Kidney glomerular epithelial cell (primary cell): ENCODE measurements at places on chromosomes 1 and 21.

DNA sequence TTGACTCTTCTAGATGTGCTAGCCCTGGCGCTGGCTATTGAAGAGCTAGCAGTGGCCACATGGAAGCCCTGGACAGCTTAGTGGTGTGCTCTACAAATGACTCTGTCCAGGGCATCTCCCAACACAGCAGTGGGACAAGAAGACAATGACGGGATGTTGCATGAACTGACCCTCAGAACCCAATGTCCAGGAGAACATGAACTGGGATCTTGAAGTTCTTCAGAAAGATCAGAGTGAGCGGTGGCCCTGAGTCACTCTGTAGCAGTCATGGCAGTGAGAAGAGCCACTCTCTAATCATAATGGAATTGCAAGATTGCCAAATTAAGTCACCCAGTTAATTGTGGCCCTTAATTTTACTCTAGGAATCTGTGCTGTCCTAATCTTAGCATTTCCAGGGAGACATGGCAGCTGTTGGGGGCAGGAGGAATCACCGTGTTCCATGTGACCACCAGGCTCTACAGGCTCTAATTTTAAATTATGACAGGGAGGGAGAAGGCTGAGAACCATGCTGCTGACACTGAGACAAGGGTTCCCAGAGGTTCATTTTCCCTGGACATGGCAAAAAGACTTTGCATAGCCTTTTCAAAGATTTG is 10.2 kb upstream of the OBSCN start:
- DNase-seq = no peak

GRCh38 chr21:32256251-32256650 is 22.6 kb downstream of the MIS18A start:
- DNase-seq = no peak

- DNase-seq = no peak
Observed at GRCh38 chr1:161089251-161089924, at the start of gene NECTIN4. Gene NECTIN4 (minus strand): TSS chr1:161089558. CDS start chr1:161089296, 262 bp downstream.

GRCh38 chr21:46469275-46469674 is 10.6 kb downstream of the DIP2A start:
- DNase-seq = no peak

GRCh38 chr1:53561503-53562105 is 102.4 kb downstream of the DMRTB1 start:
- DNase-seq = no peak
